ENCODE measurements at places on chromosomes 12 and 14. TPM values are rescaled to one million over a fixed set of nuclear protein-coding genes. Genes with fewer than 3 reads are reported as not detected.

Gene TUNAR
- total RNA-seq, result 9.6 TPM

Gene GZMB
- not detected for total RNA-seq

Gene MYF5
- total RNA-seq, result not detected

Gene RERGL
- 0.74 TPM for total RNA-seq

Gene CLEC4A
- total RNA-seq, result 0.25 TPM

Gene IFNG-AS1
- total RNA-seq, result not detected

Gene SDR9C7
- total RNA-seq, result 0.25 TPM

Gene LDHB
- 366 TPM for total RNA-seq

Gene KRT2
- not detected for total RNA-seq

Gene CFL2
- 40.6 TPM for total RNA-seq

Gene PAPLN
- total RNA-seq, result 1.7 TPM

Gene KCNMB4
- total RNA-seq, result 32.0 TPM
